ENCODE measurements at places on chromosomes 1 and 21.

- no peak for DNase-seq
Measured at GRCh38 chr1:102875756-102876155, 232.6 kb downstream of the COL11A1 start.

DNA sequence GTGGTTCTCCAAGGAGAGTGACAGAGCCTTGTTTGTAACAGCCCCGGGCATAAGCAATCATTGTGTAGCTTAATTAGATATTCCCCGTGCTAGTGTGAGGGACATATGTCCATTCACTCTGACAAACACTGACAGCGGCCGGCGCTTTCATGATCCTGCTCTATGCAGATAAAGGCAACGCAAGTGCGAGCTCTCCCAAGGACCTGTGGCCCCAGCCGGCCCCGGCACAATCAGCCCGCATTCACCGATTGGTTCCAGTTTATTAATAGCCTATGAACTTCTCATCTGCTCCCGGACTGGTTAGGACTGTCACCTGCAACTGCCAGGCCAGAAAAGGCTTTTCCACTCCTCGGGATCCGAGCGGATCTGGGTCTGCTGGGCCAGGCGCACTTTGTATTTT lies 18.0 kb upstream of the OLIG1 start:
- DNase-seq: no peak

- no peak for DNase-seq
Measured at GRCh38 chr1:87950369-87950768, 621.7 kb downstream of the LMO4 start.

- DNase-seq: no peak
Measured at GRCh38 chr1:221469476-221469875, 272.4 kb downstream of the DUSP10 start.

GRCh38 chr1:8031176-8031785 lies 5.2 kb upstream of the ERRFI1 start:
- DNase-seq: no peak

DNA sequence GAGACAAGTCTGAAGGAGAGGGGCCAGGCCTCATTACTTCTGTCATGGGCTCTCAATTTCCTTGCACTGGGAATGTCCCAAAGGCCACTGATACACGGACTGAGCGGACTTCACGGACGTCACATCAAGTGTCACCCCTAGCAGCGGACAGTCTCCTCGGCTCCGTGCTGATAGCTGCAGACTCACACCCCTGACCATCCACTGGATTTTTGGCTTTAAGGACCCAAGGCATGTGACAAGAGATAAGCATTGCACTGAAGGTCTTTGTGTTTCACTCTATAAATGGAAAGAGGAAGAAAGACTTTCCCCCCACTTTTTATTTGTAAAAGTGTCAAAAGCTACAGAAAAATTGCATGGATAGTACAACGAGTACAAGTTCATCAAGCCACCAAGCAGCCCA lies 200.4 kb upstream of the FGGY start:
- DNase-seq: no peak

- no peak for DNase-seq
Measured at GRCh38 chr1:116765962-116766361, 11.7 kb downstream of the CD2 start.

GRCh38 chr21:21232320-21232719 lies 234.1 kb downstream of the NCAM2 start:
- DNase-seq: no peak

- DNase-seq: no peak
Measured at GRCh38 chr1:190456129-190456528, 21.5 kb downstream of the BRINP3 start.

DNA sequence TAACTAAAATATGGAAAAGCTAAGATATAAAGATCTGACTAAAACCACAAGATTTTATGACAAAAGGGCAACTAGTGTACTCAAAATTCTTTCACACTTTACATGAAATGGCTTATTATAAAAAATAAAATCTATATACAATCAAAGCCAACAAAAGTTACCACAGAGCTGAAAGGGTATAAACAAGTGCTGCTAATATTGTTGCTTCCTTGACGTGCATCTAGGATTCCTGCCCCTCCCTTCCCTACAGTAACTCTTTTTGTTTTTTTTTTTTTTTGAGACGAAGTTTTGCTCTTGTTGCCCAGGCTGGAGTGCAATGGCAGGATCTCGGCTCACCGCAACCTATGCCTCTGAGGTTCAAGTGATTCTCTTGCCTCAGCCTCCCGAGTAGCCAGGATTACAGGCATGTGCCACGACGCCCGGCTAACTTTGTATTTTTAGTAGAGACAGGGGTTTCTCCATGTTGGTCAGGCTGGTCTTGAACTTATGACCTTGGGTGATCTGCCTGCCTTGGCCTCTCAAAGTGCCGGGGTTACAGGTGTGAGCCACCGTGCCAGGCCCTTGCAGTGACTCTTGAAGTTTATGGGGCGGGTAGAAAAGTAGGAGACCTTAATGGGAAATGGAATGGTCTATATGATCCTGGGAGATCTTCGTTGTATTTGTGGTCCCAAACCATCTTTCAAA lies 4.5 kb downstream of the SRSF4 start:
- DNase-seq: no peak

DNA sequence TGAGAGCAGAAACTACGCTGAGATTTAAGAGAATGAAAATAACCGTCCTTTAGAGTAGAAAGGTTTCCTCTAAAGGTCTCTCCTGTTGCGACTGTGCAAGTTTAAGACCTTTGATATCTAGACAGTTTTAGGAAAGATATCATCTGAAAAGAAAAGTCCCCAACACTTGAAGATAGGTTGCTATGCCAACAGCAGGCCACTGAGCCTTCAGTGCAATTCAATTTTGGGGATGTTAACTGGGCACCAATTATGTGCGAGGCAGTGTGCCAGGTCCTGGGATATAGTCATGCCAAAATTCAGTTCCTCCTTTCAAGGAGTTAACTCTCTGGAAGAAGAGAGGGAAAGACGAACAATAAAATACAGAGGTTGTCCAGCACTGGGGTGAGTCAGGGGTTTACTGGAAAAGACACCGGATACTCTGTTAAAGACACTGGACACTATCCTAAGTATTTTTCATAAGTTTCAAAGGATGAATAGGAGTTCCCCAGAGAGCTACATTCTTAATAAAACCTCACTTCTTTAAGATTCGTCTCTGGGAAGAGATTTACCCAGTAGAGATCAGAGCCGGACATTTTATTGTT lies 25.5 kb upstream of the ZNF281 start:
- DNase-seq: no peak

DNA sequence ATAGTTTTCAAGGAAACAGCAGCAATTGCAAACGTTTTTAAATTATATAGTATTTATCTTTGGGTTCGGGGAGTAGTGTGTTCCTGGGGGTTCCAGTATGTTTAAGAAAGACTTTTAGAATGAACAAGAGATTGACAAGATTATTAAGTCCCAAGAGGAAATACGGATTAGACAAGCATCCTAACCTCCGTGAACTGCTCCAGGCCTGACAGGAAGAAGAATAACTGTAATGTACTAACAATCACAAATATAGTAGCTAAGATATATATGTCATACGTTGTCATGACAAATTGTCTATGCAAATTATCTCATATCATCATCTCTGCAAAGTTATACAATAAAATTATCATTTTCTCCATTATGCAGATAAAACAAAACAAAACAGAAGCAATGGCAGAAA lies 1397.2 kb downstream of the MRPL39 start:
- DNase-seq: no peak

DNA sequence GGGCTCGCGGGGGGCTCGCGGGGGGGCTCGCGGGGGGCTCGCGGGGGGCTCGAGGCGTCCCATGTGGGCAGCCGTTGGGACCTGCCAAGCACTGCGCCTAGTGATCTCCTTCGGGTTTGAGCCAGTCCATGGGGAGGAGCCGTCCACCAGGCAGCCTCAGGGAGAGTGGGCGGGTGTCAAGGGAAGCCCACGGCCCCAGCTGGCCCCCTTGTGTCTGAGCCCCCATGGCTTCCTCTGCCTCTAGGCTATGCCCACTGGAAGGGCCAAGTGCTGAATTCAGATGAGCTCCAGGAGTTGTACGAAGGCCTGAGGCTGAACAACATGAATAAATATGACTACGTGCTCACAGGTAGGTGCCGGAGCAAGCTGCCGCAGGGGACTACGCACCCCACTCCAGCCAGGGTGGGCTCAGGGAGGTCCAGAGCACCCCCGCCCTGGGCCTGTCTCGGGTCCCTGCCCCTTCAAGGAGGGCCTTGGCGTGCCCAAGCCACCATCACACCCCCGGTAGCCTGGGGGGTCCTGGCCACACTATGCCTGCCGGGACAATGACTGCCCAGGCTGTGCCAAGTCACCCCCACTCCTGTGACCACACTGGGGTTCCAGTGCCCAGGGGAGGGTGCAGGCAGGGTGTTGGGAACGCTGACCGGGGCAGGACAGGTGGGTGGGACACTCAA lies 22.6 kb downstream of the PDXK start:
- no peak for DNase-seq

GRCh38 chr1:36922593-36923426 lies 111.5 kb downstream of the GRIK3 start:
- DNase-seq: no peak

GRCh38 chr1:196774603-196775002 lies at the start of gene CFHR3:
TSS of gene CFHR3 (plus strand) at chr1:196774840. CDS start at chr1:196774887, 47 bp downstream.
- DNase-seq: no peak

- no peak for DNase-seq
Measured at GRCh38 chr1:162568802-162569201, 7.3 kb downstream of the UAP1 start.

GRCh38 chr21:35990609-35991008 lies 69.7 kb downstream of the SETD4 start:
- DNase-seq: no peak

- no peak for DNase-seq
Measured at GRCh38 chr1:47645151-47645550, 207.3 kb downstream of the FOXD2 start.

GRCh38 chr21:46455575-46456385 lies 2.9 kb upstream of the DIP2A start:
- peak; percentile 58 for DNase-seq

GRCh38 chr1:214174508-214175199 lies 106.3 kb upstream of the SMYD2 start:
- DNase-seq: no peak

- no peak for DNase-seq
Measured at GRCh38 chr21:46369520-46370235, 45.7 kb downstream of the PCNT start.

- no peak for DNase-seq
Measured at GRCh38 chr1:157279138-157279801, 141.1 kb upstream of the ETV3 start.

- DNase-seq: no peak
Measured at GRCh38 chr1:107175102-107175909, 34.5 kb downstream of the NTNG1 start.

GRCh38 chr1:5758000-5758858 lies 234.0 kb downstream of the NPHP4 start:
- no peak for DNase-seq

DNA sequence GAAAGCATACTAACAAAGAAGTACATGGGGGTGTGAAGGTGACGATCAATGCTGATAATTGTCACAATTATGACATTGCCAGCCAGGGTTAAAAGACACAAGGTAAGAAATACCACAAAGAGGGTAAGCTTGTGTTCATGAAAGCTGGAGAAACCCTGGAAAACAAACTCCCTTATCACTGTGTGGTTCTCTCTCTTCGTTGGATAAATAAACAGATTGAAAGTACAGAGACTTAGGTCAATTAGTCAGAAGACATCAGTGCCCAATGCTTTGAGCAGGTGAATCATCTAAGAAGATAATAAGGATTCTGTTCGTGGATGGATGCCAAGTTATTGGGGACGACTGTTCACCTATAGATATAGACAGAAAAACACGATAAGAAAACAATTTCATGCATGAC lies 22.4 kb upstream of the FCER1A start:
- no peak for DNase-seq

DNA sequence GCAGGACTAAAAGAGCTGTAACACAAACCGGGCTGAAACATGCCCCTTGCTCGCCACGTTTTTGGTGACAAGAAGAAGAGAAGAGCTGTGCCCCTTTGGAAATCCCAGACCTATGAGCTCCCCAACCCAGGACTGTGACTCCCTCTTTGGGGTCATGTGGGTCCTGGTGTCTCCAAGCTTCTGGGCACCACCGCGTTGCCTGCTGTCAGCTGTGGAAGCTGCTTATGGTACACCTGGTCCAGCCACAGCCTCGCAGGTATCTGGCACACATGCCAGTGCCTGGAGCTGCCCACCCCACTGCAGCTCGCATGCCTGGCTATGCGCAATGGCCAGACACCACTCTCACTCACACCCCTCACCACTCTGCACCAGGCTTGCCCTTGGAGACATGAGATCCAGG lies 171.8 kb downstream of the MATN1 start:
- no peak for DNase-seq

GRCh38 chr21:26120828-26121227 lies 49.7 kb downstream of the APP start:
- no peak for DNase-seq

DNA sequence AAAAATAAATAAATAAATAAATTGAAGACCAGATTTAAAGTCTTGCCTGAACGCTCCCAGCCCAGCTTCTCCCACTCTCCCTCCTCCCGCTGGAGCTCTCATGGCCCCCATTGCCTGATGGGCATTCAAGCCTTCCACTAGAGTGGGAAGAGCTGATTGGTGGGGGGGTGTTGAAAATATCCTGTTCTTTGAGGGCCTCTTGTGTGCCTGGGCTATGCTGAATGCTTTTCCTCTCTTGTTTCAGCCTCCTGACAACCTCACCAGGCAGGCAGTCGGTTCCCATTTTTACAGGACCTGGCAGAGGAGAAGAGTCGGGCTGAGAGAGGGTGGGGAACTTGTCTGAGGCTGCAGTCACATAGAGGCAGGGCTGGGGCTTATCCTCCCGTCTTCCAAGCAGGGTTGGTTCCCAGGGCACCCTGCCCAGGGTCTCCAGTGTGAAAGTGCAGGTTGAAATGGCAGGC lies 59.2 kb upstream of the SSBP3 start:
- no peak for DNase-seq

GRCh38 chr21:38475519-38475918 lies 22.8 kb downstream of the ERG start:
- no peak for DNase-seq

DNA sequence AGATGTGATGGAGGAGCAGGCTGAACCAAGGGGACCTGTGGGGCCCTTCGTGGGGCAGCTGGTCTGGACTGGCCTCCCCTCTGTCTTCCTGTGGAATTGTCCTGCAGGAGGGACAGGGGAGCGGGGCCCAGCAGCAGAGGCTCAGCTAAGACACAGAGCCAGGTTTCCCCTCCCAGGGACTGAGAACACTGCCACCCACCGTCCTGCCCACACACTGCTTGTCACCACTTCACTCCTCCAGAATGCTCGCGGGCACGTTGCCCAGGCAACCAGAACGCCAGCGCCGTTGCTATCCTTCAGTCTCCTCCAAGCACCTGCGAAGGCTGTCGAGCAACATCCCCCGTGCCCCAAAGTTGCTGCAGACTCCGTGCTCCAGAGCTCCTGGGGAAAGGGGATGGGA lies 46.4 kb downstream of the AJAP1 start:
- DNase-seq: peak; percentile 69

- DNase-seq: no peak
Measured at GRCh38 chr1:168521401-168522000, 22.3 kb downstream of the XCL2 start.

DNA sequence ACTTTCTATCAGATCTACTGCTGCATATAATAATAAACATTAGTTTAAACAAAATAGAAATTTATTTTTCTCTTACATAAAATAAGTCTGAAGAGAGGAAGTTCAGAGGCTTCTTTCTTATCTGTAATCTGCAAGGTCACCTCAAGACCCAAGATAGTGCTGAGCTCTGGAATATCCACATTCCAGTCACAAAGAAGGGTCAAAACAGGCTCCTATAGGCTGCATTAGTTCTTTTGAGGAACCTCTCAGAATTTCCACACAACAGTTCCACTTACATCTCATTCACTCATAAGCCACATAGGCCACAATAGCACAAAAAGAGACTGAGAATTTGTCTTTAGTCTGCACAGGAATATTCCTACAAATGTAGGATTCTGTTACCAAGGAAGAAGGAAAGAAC lies 15.4 kb downstream of the DYNLT5 start:
- no peak for DNase-seq
